ENCODE measurements at places on chromosomes 12 and 14. TPM values are rescaled to one million over a fixed set of nuclear protein-coding genes. Genes with fewer than 3 reads are reported as not detected.

Gene KRT2
- polyA plus RNA-seq: not detected

Gene KCNJ8
- 23.7 TPM for polyA plus RNA-seq

Gene SYNDIG1L
- polyA plus RNA-seq: 0.08 TPM

Gene KITLG
- 13.5 TPM for polyA plus RNA-seq

Gene PLD4
- 4.4 TPM for polyA plus RNA-seq

Gene ACSM4
- 0.09 TPM for polyA plus RNA-seq

Gene CRACR2A
- polyA plus RNA-seq: 1.4 TPM

DNA sequence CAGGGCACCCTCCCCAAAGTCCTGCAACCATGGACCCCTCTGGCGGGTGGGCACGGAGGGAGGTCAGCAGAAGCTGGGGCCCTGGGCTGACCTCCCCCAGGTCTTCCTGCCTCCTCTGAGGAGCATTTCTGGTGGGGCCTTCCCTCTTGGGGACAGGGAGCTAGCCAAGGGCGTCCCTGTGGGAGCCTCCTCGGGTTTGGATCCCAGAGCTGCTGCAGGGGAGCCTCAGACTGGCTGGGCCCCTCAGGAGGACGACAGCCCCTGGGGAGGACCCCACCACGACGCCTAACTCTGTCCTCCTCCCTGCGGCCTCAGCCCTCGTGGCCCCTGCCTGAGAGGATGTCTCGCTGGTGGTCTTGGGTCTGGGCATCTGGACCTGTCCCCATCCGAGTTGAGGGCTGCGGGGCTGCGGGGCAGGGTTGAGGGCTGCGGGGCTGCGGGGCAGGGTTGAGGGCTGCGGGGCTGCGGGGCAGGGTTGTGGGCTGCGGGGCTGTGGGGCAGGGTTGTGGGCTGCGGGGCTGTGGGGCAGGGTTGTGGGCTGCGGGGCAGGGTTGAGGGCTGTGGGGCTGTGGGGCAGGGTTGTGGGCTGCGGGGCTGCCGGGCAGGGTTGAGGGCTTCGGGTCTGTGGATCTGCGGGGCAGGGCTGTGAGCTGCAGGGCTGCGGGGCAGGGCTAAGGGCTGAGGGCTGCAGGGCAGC lies 37.4 kb downstream of the FBRSL1 start:
- no peak for DNase-seq

DNA sequence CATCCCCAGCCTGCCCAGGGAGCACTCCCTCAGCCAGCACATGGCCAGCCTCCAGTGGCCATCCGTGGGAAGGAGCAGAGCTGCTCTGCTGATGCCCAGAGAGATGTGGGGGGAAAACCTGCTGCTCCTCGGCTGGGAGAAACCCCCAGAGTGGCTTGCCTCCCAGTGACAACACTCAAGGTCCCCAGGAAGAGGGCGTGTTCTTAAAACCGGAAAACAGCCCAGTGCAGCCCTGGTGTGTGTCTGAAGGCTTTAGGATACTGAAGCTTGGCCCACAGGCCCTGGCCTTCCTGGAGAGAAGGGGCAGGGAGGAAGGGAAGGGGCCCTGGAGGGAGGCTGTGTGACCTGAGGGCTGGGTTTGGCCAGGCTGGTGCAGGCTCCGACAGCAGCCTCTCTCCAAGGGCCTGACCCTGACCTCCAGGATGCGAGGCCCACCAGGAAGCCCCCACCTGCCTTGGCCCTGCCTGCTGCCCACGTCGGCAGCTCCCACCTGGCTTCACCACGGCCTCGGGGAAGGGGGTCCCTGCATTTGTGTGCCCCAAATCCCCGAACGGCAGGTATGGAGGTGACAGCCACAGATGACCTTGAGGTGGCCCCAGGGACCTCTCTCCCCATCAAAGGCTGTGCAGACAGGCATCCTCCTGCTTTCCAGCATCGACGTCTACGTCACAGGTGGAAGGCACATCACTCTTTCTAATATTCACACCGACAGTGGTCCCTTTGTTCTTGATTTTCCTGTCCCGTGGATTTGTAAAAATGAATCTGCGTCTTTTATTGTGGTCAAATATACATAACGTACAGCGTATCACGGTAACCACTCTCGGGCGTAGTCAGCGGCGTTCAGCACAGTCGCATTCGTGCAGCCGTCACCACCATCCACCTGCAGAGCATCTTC lies 190.0 kb upstream of the C14orf180 start:
- no peak for DNase-seq

DNA sequence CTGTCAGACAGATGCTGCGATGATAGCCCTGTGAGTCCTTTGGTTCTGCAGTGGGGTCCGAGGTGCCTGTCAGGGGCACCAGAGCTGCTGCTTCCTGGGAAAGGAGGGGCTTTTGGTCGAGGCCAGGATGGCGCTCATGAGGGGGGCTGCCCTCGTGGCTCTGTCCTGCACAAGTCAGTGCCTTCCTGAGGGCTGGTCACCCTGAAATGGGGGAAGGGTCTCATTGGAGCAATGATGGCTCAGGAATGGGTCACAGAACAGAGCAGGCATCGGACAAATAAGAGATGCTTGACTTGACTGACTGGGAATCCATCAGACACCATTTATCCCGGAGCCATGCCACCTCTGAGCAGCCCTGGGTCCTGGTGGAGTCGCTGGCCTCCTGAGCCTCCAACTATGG lies 121.9 kb downstream of the ADGRD1 start:
- DNase-seq: no peak

Measured in muscle of leg (tissue), 16 donors.